ENCODE measurements at places on chromosomes 3 and 15.
A peak's percentile ranks its signal among the peaks of the same experiment; 100 is the strongest.

GRCh38 chr15:39896846-39897245 is 23.2 kb downstream of the GPR176 start:
- no peak for DNase-seq

DNA sequence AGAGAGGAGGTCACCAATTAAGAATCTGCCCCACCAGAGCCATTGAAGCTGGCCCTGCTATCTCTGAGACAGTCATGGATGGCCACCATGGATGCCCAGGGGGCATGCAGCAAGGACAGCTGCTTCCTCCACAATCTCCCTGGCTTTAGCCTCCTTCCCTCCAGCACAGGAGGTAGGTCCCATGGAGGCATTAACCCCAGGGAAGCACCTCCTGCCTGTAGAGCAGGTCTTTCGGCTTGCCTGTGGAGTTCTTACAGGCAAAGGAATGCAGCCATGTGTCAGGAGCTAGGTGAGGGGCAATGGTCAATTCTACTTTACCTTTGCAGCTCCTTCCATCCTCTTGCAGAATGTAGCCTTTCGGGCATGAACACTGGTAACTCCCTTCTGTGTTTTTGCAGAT is 93.8 kb downstream of the DUT start:
- no peak for DNase-seq

- DNase-seq = no peak
Observed at GRCh38 chr3:190269101-190269500, 53.1 kb downstream of the CLDN1 start.

DNA sequence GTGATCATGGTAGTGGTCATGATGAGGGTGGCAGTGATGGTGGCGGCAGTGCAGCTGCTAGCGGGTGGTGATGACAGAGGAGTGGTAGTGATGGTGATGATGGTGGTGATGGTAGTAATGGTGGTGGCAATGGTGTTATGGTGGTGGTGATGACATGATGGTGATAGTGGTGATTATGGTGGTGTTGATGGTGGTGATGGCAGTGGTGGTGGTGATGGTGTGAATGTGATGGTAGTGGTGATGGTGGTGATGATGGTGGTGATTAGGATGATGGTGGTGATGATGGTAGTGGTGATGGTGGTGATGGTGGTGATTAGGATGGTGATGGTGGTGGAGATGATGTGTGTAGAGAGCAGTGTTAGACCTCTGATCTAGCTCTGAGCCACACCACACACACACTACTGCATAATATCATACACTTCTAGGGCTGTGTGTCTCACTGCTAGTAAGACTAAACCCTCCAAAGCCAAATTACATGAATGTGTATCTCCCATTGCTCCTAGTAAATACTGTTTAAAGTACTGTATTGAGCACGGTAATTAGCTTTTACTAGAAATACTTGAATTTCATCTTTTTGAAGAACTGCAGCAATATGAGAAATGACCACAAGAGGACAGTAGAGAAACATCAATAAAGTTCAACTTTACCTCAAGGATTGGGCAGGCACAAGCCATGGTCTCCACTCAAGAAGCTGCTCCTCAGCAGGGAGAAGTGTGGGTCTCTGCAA is 28.8 kb downstream of the TMED3 start:
- DNase-seq = peak; percentile 25

DNA sequence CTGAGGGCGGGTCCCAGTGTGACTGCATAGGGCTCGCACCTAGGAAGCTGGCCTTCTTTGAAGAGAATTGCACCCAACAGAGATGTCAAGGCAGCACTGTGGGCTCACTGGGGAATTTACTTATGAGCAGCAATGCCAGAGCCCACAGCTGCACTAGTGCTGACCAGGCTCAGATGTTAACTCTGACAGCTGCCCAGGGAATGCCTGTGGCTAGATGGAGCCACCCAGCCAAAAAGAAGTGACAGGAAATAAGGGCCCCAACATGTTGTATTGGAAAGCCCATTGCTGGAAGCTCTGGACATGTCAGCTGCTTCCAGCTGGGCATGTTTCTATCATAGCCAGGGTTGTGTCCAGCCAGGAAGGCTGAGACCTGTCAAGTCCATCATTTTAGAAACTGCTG is 90.9 kb upstream of the ZNF280D start:
- DNase-seq = no peak

DNA sequence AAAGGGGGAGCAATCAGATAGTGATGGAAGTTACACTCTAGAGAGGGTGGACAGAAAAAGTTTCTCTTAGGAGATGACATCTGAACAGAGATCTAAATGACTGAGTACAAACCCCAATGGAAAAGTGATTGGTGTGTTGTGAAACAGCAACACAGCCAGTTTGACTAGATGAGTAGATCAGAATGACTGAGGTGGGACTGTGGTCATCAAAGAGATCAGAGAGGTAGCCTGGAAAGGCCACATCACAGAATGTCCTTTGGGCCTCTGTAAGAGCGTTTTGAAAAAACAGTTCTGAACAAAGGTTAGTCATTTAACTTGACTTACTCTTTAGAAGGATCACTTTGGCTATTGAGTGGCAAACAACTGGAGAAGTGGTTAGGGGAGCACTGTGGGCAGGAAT is 10.6 kb downstream of the LRRC58 start:
- DNase-seq = no peak

- DNase-seq = no peak
Observed at GRCh38 chr15:39404767-39405181, 176.1 kb upstream of the THBS1 start.

- DNase-seq = peak; percentile 75
Observed at GRCh38 chr3:194871143-194871863, 185.6 kb downstream of the FAM43A start.

- DNase-seq = peak; percentile 95
Observed at GRCh38 chr3:129526121-129526900, 2.1 kb upstream of the RHO start.

DNA sequence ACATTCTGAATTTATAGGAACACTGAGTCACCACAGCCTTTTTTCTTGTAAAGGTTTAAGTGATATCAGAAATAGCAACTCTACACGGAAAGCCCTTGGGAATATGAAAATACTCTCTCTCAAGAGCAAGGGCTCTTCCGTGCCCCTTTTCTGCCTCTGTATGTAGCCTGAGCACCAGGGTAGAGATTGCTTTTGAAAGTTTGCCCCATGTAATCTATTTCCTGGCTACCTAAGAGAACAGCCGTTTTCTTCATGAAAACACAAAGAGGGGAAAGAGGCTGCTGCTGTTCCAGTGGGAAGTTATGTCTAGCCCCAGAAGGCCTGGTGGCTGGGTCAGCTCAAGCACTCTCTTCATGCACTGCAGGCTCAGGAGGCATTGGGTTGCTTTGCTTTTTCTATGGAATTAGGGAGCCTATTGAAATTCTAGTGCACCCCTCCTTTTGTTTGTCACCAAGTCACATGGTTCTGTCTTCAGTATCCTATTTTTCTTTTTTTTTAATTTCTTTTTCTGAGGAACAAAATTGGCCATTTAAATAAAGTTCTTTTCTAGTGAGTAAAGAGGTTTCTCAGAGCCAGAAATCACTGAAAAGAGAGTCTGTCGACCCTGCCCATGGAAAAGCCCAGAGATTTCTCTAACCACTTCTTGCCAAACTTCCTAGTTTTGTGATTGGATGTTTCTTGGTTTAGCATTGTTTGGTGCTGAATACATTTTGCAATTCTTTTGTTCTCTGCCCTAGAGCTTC is 39.5 kb downstream of the TIGIT start:
- DNase-seq = no peak

- DNase-seq = no peak
Observed at GRCh38 chr15:72110355-72110754, 7.6 kb downstream of the MYO9A start.

GRCh38 chr3:152097120-152097519 is 171.6 kb upstream of the MBNL1 start:
- DNase-seq = no peak

DNA sequence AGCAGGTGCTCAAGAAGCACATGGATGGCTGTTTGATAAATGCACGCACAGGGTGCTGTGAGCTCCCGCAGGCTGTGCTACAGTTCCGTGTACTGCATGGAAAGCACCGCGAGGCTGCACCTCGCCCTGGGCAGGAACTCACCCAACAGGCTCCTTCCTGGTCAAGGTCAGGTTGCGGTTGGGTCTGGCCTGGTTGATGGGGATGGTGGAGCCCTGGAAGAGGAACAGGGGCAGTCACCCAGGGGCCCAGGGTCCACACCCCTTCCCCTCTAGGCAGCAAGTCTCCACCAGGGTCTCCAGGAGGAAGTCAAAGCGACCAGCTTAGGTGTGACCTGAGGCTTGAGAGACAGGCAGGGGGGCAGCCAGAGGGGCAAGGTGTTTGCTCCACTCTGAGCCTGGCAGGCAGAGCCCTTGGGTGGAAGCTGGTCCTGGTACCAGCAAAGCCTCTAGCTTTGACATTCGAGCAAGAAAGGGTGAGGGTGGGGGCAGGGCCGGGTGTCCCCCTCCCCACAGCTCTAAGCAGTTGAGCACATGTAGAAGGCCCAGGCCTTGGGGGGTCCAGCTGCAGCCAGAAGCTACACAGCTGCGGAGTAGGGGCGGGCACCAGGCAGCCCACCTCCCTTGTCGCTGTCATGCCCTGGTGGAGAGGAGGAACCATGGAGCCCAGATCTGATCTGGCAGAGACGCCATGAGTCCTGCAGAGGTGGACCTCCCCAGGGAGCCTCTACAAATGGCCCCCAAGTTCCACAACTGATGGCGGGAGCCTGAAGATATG is 46.3 kb upstream of the SLC41A3 start:
- DNase-seq = no peak

- no peak for DNase-seq
Observed at GRCh38 chr15:66595332-66595731, 29.5 kb upstream of the LCTL start.

DNA sequence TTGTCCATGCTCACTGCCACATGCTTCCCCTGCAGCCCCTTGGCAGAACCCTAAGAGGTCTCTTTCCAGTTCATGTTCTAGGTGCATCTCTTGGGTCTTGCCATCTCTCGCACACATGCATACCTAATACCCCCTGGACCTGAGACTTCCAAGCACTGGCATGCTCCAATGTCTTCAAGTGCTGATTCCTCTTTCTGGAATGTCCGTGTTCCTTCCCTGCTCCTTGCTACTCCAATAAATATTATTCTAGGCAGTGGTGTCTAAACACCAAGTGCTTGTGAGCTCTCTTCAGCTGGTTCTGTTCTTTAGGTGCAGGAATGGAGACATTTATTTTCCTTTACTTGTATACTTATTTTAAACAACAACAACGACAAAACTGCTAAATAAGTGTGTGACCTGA is 370.1 kb downstream of the LPP start:
- no peak for DNase-seq

DNA sequence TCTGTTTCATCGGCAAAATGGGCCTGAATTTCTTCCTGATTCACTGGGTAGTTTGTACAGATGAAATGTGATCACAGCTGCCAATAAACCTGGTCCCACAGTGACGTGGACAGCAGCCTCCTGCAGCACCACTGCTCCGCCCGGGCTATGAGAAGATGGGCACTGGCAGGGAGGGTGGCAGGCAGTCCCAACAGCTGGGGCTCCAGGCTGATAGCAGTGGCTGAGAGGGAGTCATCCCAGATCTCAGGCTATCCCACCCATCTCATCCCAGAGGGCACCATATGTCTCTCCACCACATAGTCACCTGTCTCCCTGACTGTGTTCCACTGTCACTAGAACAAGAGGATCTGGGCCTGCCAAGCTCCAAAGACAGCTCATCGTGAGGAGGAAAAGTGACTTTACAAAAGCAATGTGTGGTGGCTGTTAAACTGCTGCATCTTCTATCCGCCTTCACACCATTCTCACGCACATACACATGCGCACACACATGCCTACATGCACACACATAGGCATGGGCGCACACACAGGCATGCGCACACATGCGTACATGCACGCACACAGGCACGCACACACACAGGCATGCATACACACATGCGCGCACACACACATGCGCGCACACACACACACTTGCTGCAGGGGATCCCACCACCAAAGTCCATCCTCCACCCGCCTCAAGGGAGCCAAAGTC is 46.2 kb downstream of the RGMA start:
- DNase-seq = no peak

GRCh38 chr3:163946785-163947184 is 1131.5 kb downstream of the SI start:
- no peak for DNase-seq

- DNase-seq = no peak
Observed at GRCh38 chr3:177899275-177900067, 636.8 kb upstream of the KCNMB2 start.

GRCh38 chr15:95897651-95898050 is 432.8 kb upstream of the NR2F2 start:
- no peak for DNase-seq

GRCh38 chr15:37079726-37080125 is 20.6 kb downstream of the MEIS2 start:
- no peak for DNase-seq

GRCh38 chr3:71138410-71138809 is 445.1 kb downstream of the FOXP1 start:
- no peak for DNase-seq

DNA sequence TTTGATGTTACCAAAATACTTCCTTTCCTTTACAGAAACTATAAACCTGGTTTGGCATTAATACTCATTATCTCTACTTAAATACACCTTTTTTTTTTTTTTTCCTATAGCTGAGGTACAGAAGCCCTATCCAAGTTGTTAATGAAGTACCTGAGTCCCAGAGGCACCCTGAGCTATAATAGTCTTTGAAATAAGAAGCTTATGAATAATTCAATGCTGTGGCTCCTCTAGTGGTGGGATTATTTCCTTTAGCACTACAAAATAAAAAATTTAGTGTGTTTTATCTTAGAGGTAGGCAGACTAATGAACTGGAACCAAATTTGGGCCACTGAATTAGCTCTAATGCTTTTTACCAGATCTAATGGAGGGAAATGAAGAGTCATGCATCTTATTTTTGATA is 611.9 kb downstream of the EDEM1 start:
- no peak for DNase-seq

- DNase-seq = no peak
Observed at GRCh38 chr3:139652561-139652960, 25.2 kb downstream of the NMNAT3 start.

- no peak for DNase-seq
Observed at GRCh38 chr15:89399238-89400115, 64.9 kb upstream of the POLG start.

DNA sequence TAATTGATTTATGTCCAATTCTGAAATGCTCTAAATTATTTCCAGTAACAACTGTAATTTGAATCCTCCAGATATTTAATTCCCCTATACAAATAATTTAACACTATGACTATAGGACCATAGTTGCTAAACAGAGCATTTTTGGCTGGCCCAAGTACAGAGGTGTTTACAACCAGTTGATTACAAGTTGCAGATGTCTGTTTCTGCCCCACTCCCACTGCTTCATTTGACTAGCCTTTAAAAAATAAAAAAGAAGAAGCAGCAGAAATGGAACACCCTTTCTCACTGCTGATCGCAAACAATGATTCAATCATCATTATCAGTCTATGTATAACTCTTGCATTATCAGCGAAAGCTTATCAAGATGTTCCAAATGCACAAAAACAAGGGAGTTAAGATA is 54.6 kb downstream of the SENP7 start:
- DNase-seq = no peak

- no peak for DNase-seq
Observed at GRCh38 chr3:142642956-142643355, 46.8 kb downstream of the PLS1 start.

DNA sequence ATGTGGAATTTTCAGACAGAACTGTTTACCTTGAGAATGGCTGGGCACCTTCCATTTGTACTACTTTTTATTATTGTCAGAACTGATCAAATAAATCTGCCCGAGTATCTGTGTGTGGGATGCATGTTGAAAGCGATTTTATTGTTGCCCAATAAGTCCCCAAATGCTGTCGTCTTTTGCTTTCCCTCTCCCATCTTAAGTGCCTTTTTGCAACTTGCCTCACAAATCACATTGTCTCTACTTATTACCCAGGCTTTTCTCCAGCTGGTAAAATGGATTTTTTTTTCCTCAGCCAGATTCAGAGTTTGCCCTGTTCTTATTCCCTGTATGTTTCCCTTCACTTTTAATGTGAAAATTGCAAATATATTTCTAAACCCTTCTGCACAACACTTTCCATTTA is 163.1 kb downstream of the CNTN4 start:
- no peak for DNase-seq
